Activated CD4-positive, alpha-beta T cell treated with anti-CD3 and anti-CD28 coated beads, Interleukin-10, Interleukin-2, amounts not matched to agents 100 ng/mL and 50 ng/mL, durations not matched to agents 16 hours and 8 hours (primary cell): ENCODE measurements at places on chromosomes 12 and 14.
A peak's percentile ranks its signal among the peaks of the same experiment; 100 is the strongest.

DNA sequence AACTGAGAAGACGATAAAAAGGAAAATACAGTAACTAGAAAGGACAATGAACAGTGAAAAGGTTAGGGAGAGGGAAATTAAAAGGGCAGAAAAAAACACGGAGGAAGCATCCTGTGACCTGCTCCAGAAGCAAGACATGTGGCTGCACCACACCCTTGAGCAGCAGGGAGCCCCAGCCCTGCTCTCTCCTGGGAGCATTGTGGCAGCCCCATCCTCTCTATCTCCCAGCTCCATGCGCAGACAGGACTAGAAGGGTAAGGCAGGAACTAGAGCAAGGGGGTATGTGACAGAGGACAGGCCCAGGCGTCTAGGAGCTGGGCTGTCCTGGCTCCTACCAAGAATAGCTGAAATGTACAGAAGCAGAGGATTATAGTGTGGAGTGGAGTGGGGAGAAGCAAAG lies 38.6 kb upstream of the SMUG1 start:
- no peak for DNase-seq

- DNase-seq = peak; percentile 67
Measured at GRCh38 chr12:29164477-29165393, 15.7 kb downstream of the FAR2 start.

GRCh38 chr12:11967376-11968047 lies 103.2 kb upstream of the BCL2L14 start:
- DNase-seq = no peak

DNA sequence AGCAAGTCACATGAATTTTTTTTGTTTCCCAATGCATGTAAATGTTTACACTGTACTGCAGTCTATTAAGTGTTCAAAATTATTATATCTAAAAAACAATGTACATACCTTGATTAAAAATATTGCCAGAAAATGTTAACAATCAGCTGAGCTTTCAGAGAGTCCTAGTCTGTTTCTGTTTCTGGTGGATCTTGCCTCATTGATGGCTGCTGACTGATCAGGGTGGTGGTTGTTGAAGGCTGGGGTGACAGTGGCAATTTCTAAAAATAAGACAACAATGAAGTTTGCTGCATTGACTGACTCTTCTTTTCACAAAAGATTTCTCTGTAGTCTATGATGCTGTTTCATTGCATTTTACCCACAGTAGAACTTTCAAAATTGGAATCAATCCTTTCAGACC lies 16.6 kb upstream of the KLRD1 start:
- DNase-seq = no peak

GRCh38 chr12:77166696-77167095 lies 101.3 kb upstream of the E2F7 start:
- DNase-seq = no peak

DNA sequence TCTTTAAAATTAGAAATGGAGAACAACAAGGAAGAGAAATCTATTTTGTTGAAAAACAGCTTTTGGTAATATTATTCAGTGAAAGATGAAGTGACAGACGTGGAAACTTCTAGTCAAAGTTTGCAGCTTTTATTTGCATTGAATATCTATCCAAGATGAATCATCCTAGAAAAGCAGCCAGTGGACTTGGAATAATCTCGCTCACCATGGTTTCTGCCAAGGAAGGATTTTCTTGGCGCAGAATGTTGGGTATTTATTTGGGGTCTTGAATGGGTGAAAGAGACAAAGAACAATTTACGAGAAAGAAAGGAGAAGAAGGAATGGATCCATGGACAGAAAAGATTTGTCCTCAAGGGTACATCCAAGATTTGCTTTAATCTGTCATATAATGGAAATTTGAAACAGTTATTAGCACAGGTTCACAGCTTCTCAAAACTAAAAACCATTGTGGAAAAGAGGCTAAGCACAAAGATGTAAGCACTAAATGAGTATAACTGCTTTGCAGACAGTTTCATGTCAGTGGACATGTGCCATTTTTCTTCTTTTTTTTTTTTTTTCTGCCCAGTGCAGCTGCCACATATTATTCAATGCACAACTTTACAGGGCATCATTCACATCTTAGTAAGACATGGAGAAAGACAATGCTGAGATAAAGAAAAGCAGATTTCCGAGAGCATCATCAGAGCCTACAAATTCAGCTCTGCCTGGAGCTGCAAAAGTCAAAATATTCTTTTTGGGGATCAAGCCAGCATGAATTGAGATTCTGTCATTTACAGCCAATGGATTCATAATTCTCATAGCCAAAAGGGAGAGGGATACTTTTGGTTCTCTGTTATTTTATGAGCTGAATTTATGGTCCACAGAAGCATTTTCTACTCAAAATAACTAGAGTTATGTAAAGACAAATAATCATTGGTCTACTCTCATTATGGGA lies 333.7 kb downstream of the DAD1 start:
- DNase-seq = no peak

DNA sequence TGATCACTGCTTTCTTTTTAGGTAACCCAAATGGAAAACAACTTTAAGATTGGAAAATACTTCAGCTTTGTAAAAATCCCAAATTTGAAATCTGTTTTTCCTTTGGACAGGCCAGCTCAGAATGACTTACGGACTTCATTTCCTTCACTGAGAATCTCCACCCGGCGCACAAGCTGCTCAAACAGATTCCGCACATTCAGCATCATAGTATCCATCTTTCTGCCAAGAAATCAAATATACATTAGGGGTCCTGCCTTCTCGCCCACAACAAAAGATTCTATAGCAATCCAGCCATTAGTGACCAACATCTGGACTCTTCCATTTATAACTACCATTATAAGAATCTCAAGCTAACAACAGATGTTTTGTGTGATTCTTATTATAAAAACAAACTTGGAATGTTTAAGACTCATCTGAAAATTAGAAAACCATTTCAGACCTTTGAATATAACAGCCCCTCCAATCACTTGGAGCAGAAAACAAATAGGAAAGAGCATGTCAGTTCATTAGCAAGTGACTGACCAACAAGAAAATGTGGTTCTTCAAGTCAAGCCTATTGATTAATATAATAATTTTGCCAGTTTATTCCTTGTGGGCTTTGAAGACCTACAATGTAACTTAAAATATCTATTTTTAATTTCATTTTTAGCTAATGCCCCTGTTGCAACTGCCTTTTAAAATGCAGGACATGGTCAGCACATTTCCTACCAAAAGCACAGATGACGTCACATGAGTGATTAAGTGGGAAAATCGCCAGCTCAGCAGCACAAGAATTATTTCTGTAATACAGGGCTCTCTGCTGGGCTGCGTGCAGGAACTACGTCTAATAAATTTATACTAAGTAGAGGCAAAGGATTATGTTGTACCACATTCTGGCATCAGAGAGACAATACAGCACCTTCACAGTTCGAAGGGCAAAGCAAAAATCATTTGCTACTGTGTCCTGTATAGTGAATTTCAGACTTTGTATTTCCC lies 8.5 kb downstream of the RACGAP1 start:
- DNase-seq = no peak

DNA sequence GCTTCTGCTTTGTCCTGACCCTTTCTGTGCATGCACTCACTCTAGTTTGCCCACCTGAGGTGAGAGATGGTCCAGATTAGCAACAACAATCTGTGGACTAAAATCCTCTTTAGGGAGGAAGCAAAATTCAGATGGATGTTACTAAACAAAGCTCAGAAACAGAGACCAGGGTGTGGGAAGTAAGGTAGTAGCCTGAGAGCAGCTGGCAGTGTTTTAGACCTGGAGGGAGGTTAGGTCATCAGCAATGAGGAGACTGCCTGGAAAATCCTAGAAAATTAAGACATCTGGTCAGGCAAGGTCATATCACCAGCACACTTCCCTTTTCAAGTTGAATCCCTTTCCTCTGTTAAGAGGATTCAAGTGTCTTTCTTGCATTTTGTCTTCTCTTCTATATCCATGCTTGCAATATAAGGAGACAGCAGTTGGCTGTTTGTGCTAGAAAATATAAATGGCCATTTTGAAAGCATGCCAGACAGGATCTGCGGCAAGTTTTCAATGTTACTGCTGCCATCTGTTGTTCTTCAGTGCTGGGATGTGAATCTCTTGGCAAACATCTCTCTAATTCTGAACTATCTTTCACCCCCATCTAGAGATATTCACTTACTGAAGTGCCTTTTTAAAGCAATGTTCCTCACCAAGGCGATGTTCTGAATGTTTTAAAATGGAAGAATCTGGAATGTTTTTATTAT lies 266.4 kb downstream of the NAV3 start:
- DNase-seq = no peak

DNA sequence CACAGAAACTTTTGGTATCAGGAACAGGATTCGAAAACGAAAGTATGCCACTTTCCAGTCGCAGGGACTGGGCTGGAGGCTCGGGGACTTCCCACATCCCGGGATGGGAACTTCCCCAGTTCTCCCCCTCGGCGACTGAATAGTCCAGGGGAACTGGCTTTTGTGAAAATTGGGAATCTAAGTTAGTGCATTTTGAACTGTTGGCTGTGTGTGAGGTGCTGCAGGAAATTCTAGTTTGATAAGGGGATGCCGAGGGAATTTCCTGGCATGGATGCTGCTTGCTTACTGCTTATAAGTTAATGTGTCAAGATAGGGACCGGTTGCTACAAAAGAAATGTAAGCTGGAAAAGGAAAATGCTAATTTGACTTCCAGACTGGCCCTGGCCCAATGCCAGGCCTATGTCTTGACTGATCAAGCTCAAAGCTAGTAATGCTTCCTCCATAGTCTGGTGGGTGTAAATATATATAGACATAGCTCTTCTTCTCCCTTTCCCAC lies 73.4 kb upstream of the EIF5 start:
- DNase-seq = no peak

- no peak for DNase-seq
Measured at GRCh38 chr14:52663850-52664249, 31.5 kb downstream of the ERO1A start.

GRCh38 chr14:92960706-92961566 lies 38.0 kb downstream of the CHGA start:
- DNase-seq = no peak

- DNase-seq = no peak
Measured at GRCh38 chr12:44287545-44287944, 451.7 kb downstream of the TMEM117 start.

DNA sequence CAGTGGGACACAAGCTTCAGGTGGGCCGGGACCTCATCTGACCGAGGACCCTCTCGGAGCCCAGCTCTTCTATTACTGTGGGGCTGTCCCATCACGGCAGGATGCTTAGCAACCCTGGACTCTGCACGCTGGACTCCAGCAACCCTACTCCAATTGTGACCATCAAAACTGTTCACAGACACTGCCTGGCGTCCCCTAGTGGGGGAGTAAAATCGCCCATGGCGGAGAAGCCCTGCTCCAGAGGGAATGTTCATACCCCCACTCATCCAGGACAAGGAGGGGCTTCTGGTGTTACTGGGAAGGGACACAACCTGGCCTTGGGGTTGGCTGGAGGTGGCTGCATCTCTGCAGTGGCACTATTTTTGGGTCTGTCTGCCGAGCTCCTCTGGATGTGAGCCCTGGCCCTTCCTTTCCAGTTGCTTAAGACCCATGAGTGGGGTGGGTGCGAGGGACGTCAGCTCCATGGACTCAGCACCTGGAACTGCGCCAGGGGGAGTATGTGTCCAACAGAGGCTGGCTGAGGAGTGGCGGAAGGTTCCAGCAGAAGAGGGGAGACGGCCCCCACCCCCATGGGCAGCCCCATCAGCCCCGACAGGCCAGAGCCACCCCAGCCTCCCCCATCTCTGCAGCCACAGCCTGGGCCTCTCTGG lies 103.8 kb downstream of the RFLNA start:
- no peak for DNase-seq

DNA sequence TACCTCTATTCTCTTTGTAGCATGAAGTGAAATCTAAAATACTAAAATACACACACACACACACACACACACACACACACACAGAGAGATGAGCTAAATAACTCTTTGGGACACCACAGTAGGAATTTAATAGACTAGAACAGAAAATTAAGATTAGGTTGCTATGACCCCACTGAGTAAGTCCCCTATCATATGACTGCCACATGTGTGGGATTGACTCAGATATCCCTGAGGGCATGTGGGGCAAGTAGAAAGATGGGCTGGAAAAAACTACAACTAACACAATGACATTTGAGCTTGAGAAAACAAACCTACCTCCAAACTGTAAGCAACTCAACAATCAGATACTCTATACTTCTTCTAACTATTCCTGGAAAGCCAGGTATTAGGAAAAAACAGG lies 27.0 kb downstream of the SLC25A21 start:
- no peak for DNase-seq

GRCh38 chr14:84807673-84808072 lies 722.3 kb upstream of the FLRT2 start:
- DNase-seq = no peak

- no peak for DNase-seq
Measured at GRCh38 chr12:112584266-112584722, 165.5 kb downstream of the PTPN11 start.

GRCh38 chr14:77157740-77158139 lies 16.1 kb upstream of the ZDHHC22 start:
- no peak for DNase-seq

GRCh38 chr12:84842406-84843013 lies 70.1 kb downstream of the SLC6A15 start:
- peak; percentile 48 for DNase-seq

DNA sequence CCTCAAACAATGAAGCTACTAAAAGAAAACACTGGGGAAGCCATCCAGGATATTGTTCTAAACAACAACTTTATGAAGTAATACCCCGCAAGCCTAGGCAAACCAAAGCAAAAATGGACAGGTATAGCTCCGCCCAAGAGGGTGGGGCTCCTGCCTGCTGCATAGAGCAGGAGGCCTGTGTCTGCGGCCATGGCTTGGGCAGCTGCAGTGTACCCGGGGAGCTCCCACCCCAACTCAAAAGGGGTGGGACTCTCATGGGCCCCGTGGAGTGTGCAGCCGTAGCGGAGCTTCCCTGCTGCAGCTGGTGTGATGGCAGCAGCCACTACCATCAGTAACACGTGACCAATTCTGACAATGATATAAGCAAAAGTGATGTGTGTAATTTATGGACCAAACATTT lies 264.2 kb upstream of the KITLG start:
- no peak for DNase-seq

DNA sequence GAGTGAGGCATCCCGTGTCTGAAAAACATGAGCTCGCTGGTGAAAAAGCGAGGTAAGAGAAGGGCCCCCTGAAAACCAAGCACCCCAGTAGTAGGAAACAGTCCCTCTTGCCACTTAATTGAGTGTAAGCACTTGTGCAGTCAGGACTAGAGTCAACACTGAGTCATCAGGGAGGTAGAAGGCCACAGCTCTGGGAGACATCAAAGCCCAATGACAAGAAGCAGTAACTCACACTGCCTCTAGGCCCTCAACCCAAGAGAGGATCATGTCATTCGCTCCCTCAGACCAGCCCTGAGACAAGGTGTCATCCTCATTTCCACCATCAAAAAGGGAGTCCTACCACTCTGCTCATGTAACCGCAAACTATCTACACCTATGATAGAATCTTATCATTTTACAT lies 17.8 kb downstream of the POMT2 start:
- DNase-seq = peak; percentile 96

DNA sequence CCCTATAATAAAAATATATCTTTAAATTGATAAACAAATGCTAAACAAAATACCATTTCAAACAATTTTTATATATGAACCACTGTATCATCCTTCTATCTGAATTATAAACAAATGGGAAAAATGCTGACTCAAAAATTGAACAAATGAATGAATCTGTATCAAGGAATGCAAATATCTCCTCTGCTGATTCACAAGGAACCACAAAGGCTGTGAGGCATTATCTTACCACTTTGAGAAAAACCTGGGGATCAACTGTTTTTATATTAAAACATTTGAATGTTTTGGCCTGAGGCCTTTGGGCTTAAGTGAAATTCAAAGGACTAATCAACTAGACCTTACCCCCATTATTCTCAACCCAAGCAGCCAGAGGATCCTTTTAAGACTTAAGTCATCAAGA lies 86.3 kb downstream of the EML5 start:
- DNase-seq = no peak

GRCh38 chr12:58540480-58541299 lies 379.6 kb downstream of the LRIG3 start:
- peak; percentile 42 for DNase-seq
